Right atrium auricular region (tissue), 2 donors: ENCODE measurements at places on chromosomes 1 and 21. TPM values are rescaled to one million over a fixed set of nuclear protein-coding genes. Genes with fewer than 3 reads are reported as not detected.

- DNase-seq = no peak
Measured at GRCh38 chr1:184061396-184062003, 10.0 kb downstream of the TSEN15 start.

Gene TMPRSS15
- not detected for total RNA-seq

DNA sequence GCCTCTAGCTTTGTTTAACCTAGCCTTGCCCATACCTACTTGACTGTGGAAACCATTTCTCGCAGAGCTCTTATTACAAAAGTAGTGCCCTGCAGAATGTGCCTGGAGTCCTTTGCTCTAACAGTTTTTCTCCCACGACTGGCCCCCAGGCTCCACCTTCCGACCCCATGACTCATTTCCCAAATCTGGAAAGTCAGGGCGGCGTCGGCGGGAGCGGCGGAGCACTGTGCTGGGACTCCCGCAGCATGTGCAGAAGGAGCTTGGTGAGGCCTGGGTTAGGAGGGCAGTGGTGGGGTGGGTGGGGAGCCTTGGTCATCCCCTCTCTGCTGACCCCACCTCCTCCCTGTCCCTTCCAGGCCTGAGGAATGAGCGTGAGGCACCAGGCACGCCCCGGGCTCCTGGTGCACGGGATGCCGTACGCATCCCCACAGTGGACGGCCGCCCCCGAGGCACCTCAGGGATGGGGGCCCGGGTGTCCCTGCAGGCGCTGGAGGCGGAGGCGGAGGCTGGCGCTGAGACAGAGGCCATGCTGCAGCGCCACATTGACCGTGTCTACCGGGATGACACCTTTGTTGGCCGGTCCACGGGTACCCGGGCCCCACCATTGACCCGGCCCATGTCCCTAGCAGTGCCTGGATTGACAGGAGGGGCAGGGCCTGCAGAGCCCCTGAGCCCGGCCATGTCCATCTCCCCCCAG is 47.5 kb downstream of the YARS1 start:
- DNase-seq = no peak

- no peak for DNase-seq
Measured at GRCh38 chr1:113930499-113931161, 1.5 kb downstream of the HIPK1 start.

DNA sequence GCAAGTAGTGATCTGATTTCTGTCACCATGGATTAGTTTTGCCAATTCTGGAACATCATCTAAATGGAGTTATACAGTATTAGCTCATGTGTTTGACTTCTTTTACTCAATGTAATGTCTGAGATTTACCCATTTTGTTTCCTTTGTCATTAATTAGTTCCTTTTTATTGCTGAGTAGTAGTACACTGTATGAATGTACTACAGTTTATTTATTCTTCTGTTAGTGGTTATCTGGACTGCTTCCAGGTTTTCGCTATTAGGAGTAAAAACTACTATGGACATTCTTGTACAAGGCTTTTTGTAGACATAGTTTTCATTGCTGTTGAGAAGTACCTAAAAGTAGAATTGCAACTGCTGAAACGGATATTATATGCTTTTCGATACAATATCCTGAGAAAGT is 14.1 kb downstream of the SUCO start:
- no peak for DNase-seq

Gene CHIA
- not detected for total RNA-seq

Gene PTTG1IP
- 303 TPM for total RNA-seq

GRCh38 chr1:230684146-230684545 is 29.8 kb downstream of the AGT start:
- no peak for DNase-seq

Gene ZBTB8B
- not detected for total RNA-seq

DNA sequence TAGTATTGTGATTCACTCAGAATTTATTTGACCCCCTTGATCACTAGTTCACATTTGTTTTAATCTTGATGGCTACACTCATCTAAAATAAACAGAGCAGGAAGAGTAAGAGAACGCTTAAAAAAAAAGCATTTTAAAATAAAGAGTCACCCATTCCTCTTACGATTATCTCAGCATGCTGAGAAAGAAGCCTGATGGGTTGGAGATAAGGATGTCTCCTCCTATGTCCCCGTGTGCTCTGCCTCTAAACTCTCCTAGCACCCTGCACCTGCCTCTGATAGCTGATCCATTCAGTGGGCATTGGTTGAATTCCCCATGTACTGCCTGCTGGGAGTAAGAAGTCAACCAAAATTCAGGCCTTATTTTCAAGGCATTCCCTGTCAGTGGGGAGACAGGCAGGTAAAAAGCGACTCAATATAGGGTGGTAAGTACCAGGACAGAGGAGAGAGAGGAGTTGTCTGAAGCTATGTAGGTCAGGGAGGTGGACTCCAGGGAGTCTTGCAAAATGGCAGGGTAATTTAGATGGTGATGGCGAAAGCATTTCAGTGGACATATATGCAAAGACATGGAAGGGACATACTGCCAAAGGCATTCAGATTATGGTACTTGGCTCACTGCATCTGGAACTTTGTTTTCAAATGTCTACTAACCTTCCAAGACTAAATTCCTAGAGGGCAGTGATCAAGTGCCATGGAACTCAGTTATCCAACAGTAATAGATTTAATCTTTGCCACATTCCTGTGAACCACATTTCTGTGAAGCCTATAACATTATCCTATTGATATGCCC is 18.4 kb downstream of the ELAVL4 start:
- no peak for DNase-seq

GRCh38 chr1:35047188-35047858 is 15.6 kb upstream of the ZMYM6 start:
- DNase-seq = no peak

Gene FCER1G
- 77.8 TPM for total RNA-seq

Gene BMP8B
- total RNA-seq = 0.22 TPM

Gene HMGCS2
- total RNA-seq = 12.4 TPM

- no peak for DNase-seq
Measured at GRCh38 chr1:207309745-207310273, 11.7 kb upstream of the CD55 start.

- peak; percentile 68 for DNase-seq
Measured at GRCh38 chr1:246647113-246647512, 77.1 kb upstream of the SCCPDH start.

GRCh38 chr1:84840346-84840745 is 52.7 kb downstream of the LPAR3 start:
- no peak for DNase-seq

GRCh38 chr1:54810153-54810942 is 9.2 kb upstream of the TTC22 start:
- peak; percentile 63 for DNase-seq

Gene GSTM1
- not detected for total RNA-seq

DNA sequence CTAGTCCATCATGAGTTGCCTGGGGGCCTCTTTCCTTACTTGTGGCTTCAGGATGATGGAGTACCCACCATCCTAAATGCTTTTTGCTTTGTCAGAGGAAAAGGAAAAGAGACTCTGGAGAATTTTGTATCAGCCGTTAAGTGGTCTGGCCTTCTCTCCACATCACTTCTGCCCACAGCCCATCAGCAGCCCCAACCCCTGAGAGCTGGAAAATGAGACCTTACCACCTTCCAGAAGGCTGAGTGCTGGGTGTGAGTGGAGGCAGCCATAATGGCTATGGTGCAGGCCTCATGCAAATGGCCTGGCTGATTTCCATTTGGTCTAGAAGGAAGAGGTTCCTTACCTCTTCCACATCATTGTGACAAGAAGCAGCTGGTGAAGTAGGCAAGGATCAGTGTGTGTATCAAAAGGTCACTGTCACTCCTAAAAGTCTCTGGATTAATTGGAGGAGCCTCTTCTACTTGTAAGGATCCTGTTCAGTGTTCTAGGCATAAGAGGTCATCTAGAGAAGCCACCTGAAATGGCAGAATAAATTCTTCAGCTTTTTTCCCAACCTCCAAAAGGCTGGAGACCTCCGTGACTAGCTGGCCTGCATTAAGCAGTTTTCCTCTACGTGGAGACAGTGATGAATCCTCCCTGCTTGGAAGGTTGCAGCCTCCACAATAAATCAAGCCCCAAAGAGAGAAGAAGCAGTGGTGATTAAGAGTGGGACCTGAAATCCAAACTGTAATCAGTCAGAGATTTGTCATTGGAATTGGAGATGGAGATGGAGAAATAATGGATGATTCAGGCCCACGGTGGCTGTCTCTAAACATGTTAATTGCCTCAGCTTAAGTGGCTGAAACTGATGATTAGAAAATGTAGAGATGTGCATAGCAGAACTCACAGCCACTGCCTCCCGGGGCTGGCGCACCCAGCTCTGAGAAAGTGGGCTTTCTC is 111.5 kb downstream of the CNIH3 start:
- no peak for DNase-seq

DNA sequence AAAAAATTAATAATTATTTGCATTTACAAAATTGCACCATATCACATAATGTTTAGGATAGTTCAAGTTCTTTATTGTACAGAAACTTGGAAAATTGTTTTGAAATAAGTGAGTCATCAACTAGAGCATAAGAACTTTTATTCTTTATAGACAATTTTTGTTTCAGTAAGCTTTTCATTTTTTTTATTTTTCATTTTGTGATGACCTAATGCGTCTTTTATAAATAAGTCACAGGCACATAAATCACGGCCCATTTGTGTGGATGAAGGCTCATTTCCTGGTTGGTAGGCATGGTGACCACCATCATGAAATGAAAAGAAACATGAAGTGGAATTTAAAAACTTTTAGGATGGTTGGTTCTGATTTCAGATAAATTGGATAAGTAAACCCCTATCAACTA is 39.3 kb downstream of the SPAG17 start:
- DNase-seq = no peak
